ENCODE measurements at places on chromosomes 2 and 18. TPM values are rescaled to one million over a fixed set of nuclear protein-coding genes. Genes with fewer than 3 reads are reported as not detected.

DNA sequence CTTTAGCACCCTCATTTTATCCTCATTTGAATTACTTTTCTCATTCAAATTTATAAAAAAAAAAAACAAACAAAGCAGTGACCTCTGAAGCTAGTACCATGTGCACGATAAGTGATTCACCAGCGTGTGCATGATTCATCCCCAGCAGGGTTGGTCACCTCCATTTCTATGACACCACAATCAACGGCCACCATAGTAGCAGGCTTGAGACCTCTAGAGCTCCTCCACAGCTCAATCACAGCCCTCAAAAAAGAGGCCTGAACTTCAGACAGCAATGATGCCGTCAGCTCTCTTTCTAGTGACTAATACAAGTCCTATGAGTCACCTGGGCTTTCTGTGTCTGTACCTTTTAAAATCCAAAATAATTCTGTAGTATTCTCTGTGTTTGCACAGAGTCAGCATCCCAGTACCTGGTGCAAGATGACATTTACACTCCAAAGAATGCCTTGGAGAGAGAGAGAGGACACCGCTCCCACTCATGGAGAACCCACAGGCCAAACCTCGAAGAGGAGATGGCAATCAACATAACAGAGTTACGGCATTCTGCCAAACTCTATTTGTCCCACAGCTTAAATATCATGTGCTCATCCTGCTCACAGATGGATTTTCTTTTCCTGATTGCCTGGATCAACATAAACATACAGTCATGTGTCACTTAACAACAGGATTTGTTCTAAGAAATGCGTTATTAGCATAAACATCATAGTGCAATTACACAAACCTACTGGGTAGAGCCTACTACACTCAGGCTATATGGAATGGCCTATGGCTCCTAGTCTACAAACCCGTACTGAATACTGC is 58.7 kb downstream of the L3MBTL4 start:
- DNase-seq = no peak

GRCh38 chr2:220259662-220260061 is 632.2 kb downstream of the SLC4A3 start:
- no peak for DNase-seq

Gene SEPTIN10
- 46.9 TPM for total RNA-seq

Gene CCDC102B
- 1.6 TPM for total RNA-seq

Data from MG63 (cell line).